Activated naive CD8-positive, alpha-beta T cell treated with anti-CD3 and anti-CD28 coated beads for 36 hours (primary cell): ENCODE measurements at places on chromosomes 5 and 9. TPM values are rescaled to one million over a fixed set of nuclear protein-coding genes. Genes with fewer than 3 reads are reported as not detected.

GRCh38 chr9:136858844-136859757 lies 7.0 kb downstream of the MAMDC4 start:
- H3K27me3 ChIP-seq = no peaks in the 10 kb centered on the region
- H3K36me3 ChIP-seq = peaks cover 4% of the 10 kb centered on the region
- H3K4me3 ChIP-seq = no peak overlapping the region
- H3K4me1 ChIP-seq = peaks cover 6% of the 10 kb centered on the region
- H3K27ac ChIP-seq = no peak overlapping the region

GRCh38 chr9:114504341-114505186 lies 709 bp downstream of the WHRN start:
- peak overlapping the region; percentile 51 for H3K27ac ChIP-seq
- no peaks in the 10 kb centered on the region for H3K36me3 ChIP-seq
- peak overlapping the region; percentile 80 for H3K4me3 ChIP-seq
- peak; percentile 48 for DNase-seq

GRCh38 chr5:127910307-127910956 lies 173.1 kb upstream of the SLC12A2 start:
- H3K4me3 ChIP-seq = no peak overlapping the region
- DNase-seq = no peak
- H3K27me3 ChIP-seq = no peaks in the 10 kb centered on the region
- peaks cover 4% of the 10 kb centered on the region for H3K4me1 ChIP-seq
- no peaks in the 10 kb centered on the region for H3K36me3 ChIP-seq
- H3K27ac ChIP-seq = no peak overlapping the region

The NR6A1 gene
- total RNA-seq = 1.2 TPM

The GABRA1 gene
- total RNA-seq = not detected

The F2RL2 gene
- not detected for total RNA-seq

The WNT8A gene
- not detected for total RNA-seq

The EDIL3 gene
- not detected for total RNA-seq
